ENCODE measurements at places on chromosomes 3 and 15.

- peak; percentile 17 for DNase-seq
Observed at GRCh38 chr3:143973259-143974021, 1.8 kb downstream of the DIPK2A start.

GRCh38 chr3:29906906-29907305 is 626.0 kb downstream of the RBMS3 start:
- no peak for DNase-seq

GRCh38 chr3:113287803-113288648 is 76.7 kb downstream of the BOC start:
- peak; percentile 67 for DNase-seq

DNA sequence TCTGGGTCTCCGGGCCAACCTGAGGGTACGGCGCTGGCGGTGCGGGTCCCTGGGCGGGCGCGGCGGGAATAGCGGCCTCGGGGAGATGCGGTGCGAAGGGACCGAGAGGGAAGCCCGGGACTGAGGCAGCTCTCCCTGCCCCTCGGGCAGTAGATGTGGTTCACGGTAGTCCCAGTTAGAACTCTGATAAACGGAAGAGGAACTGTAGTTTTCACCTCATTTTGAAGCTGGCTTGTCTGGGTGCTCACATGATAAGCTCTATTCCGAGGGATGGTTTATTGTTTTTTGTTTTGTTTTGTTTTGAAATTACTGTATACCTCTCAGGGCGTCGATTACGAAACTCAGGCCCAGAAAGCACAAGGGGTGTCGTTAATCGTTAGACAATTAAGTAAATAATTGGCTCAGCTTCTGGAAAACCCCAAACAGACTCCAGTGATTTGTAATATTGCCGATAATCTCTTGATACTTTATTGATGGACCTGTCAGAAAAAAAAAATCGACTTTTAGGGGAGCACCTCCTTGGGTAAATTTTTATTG is 413 bp downstream of the NUSAP1 start:
- no peak for DNase-seq

- peak; percentile 72 for DNase-seq
Observed at GRCh38 chr15:89105147-89105546, 16.9 kb downstream of the ABHD2 start.

- no peak for DNase-seq
Observed at GRCh38 chr15:64343841-64344240, 12.1 kb downstream of the CSNK1G1 start.

GRCh38 chr15:44662478-44663409 is 718 bp downstream of the SPG11 start:
- peak; percentile 77 for DNase-seq

GRCh38 chr3:124895756-124896155 is 8.6 kb upstream of the ITGB5 start:
- no peak for DNase-seq

DNA sequence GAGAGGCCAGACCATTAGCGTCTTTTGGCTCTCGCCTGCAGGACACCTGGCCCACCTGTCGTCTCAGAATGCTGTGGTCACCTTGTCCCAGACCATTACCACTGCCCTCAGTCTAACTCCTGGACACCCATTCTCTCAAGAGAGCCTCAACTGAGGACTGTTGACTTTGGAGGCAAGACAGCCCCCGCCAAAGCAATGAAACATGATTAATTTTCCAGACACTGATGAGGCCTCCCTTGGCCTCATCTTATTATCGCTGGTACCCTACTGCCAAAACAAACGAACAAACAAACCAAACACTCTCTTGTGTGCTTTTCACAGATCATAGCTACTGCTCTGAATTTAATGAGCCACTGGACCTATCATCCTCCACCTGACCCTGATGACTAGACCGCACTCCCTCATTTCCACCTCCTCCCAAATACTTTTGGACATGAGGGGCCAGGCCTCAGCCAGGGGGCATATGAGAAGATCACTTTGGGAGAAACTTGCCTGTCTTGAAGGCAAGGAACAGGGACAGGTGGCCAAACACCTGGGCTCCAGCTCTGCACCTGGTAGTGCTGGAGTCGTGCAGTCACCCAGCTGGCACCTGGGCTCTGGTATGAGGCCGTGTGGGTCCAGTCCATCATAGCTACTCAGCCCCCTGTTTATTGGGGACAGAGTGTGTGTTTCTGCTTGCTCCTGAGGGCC is 27.6 kb downstream of the ALS2CL start:
- DNase-seq, result no peak

DNA sequence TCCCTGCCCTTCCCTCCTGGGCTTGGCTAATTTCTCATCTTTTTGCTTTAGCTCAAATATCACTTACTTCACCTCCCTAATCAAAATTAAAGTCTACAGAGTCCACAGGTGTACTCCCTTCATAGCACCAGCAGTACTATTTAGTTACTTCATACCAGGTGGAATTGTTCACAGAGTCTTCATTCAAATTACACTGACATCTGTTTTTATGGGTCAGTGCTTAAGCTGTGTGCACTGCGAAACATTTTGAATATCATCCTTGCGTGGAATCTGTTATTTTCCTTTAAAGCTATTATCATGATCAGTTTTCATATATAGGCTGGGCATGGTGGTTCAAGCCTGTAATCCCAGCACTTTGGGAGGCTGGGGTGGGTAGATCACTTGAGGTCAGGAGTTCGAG is 2.7 kb upstream of the SERF2 start:
- DNase-seq, result no peak

Measured in Daoy (cell line).